Testis (tissue), 5 donors: ENCODE measurements at places on chromosomes 6 and 20. TPM values are rescaled to one million over a fixed set of nuclear protein-coding genes. Genes with fewer than 3 reads are reported as not detected.

COL19A1 gene
- total RNA-seq: 2.5 TPM

LRRN4 gene
- total RNA-seq: 0.08 TPM

GRCh38 chr6:8814440-8815000, 379.2 kb upstream of the SLC35B3 start:
- no peak overlapping the region for H3K4me3 ChIP-seq
- H3K36me3 ChIP-seq: no peaks in the 10 kb centered on the region
- DNase-seq: no peak
- H3K4me1 ChIP-seq: no peaks in the 10 kb centered on the region

- H3K4me3 ChIP-seq: no peak overlapping the region
- no peak for DNase-seq
- no peaks in the 10 kb centered on the region for H3K27me3 ChIP-seq
Observed at GRCh38 chr6:25387911-25388310, 108.7 kb downstream of the CARMIL1 start.

- DNase-seq: no peak
- H3K27ac ChIP-seq: no peak overlapping the region
- no peak overlapping the region for H3K4me3 ChIP-seq
Observed at GRCh38 chr6:87669051-87669450, 33.0 kb downstream of the AKIRIN2 start.

MDC1 gene
- total RNA-seq: 79.3 TPM

DNA sequence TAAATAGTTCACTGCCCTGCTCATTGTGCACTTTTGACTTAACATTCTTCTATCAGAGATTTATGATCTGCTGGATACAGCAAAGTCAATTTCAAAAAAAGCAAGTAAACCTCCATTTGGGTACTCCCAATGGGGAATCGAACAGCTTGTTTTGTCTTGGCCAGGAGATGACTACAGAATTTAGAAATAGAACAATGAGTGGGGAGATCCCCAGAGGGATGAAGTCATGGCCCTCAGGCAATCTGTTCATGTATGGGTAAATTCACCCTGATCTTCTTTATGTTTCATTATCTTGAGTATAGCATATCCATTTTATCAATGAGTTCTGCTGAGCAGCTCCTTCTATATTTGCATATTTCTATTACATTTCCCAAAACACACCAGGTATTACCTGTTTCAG, 1681.9 kb downstream of the HACE1 start:
- no peak overlapping the region for H3K4me3 ChIP-seq
- no peaks in the 10 kb centered on the region for H3K4me1 ChIP-seq
- no peaks in the 10 kb centered on the region for H3K27me3 ChIP-seq
- H3K27ac ChIP-seq: no peak overlapping the region
- H3K36me3 ChIP-seq: no peaks in the 10 kb centered on the region

GRCh38 chr6:87482366-87482765, 9.6 kb downstream of the SLC35A1 start:
- H3K27me3 ChIP-seq: no peaks in the 10 kb centered on the region
- H3K4me1 ChIP-seq: no peaks in the 10 kb centered on the region
- DNase-seq: no peak
- H3K27ac ChIP-seq: no peak overlapping the region
- no peaks in the 10 kb centered on the region for H3K36me3 ChIP-seq

GRCh38 chr6:47111685-47112084, 69.6 kb upstream of the ADGRF1 start:
- DNase-seq: no peak
- no peak overlapping the region for H3K27ac ChIP-seq
- no peaks in the 10 kb centered on the region for H3K36me3 ChIP-seq

DNA sequence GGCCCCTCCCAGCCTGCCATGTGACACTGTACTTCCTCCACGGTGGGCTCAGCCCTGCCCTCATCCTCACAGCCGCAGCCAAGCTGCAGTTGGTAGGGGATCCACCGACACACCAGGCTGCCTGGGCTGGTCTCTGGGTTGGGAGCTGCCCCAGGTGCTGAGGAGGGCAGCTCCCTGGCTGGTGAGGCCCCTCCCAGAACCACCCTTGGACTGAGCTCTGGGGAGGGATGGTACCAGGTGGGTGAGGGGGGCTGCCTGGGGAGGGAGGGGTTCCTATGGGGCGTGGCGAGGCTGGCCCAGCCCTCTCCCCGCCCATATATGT, 185 bp upstream of the TNFRSF6B start:
- no peak overlapping the region for H3K4me3 ChIP-seq
- no peaks in the 10 kb centered on the region for H3K36me3 ChIP-seq
- H3K27ac ChIP-seq: no peak overlapping the region
- peaks cover 19% of the 10 kb centered on the region for H3K4me1 ChIP-seq
- no peak for DNase-seq
- H3K27me3 ChIP-seq: no peaks in the 10 kb centered on the region

PRPH2 gene
- 6.6 TPM for total RNA-seq

DNA sequence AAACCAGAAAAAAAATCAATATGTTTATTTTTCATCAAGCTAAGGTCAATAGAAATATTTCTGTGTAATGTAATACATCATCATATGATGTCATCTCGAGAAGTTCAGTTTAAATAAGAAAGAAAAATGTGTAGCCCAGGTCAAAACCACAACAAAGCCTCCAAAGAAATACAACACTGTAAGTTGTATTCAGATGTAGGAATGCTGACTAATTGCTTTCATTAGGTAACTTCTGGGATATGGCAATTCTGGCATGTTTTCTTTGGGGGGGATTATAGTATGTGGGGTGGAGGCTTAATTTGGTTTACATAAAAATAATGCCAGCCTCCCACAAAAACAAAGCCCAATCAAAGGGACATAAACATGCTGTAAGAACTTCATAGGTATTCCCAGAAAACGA, 881.8 kb upstream of the CITED2 start:
- DNase-seq: no peak
- H3K27ac ChIP-seq: no peak overlapping the region
- no peaks in the 10 kb centered on the region for H3K27me3 ChIP-seq

DNA sequence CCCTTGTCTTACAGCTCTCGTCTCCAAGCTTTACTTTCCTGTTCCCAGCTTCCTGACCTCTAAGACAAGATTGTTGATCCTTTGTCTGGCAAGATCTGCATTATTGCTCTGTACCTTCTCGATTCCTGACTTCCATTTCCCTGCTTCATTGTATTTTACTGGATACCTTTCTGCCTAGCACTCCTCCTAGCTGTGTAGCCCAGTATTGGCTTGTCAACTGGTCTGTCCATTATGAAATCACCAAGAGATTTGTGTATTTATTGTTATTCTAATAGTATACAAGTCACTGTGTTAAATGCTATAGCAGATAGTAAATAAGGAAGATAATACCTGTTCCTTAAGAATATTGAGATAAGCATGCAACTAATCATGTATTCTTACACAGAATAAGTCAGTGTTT, 305.4 kb downstream of the CDKAL1 start:
- no peak overlapping the region for H3K27ac ChIP-seq
- no peaks in the 10 kb centered on the region for H3K27me3 ChIP-seq
- H3K4me3 ChIP-seq: no peak overlapping the region
- H3K4me1 ChIP-seq: no peaks in the 10 kb centered on the region

GRCh38 chr6:110331816-110332215, 26.3 kb downstream of the METTL24 start:
- H3K27ac ChIP-seq: no peak overlapping the region
- no peaks in the 10 kb centered on the region for H3K27me3 ChIP-seq
- DNase-seq: no peak
- no peaks in the 10 kb centered on the region for H3K36me3 ChIP-seq

DNA sequence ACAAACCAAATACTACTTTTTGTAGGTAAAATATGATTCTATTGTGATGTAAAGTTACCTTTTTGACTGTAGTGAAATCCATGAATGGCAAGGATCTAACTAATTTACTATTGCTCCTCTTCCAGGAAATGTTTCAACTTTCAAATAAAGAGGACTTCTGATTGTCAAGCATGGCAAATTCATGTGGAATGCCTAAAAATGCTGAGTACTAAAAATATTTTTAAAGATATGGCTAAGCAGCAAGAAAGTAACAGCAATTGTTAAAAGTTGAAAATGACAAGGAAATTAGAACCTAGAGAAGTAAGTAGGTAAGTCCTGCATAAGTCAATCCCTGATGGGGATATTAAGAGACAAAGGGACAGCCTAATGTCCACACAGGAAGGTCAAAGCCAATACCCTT, 126.0 kb downstream of the BACH2 start:
- H3K4me1 ChIP-seq: no peaks in the 10 kb centered on the region
- H3K27ac ChIP-seq: no peak overlapping the region
- no peak overlapping the region for H3K4me3 ChIP-seq
- no peaks in the 10 kb centered on the region for H3K27me3 ChIP-seq
- no peak for DNase-seq

GRCh38 chr6:109687271-109687761, 3.7 kb downstream of the AK9 start:
- H3K4me3 ChIP-seq: no peak overlapping the region
- H3K27me3 ChIP-seq: no peaks in the 10 kb centered on the region
- peaks cover 4% of the 10 kb centered on the region for H3K4me1 ChIP-seq
- DNase-seq: no peak

GRCh38 chr6:473356-473755, 81.8 kb downstream of the IRF4 start:
- no peaks in the 10 kb centered on the region for H3K4me1 ChIP-seq
- H3K4me3 ChIP-seq: no peak overlapping the region
- H3K27me3 ChIP-seq: no peaks in the 10 kb centered on the region
- no peak overlapping the region for H3K27ac ChIP-seq
- no peak for DNase-seq
- no peaks in the 10 kb centered on the region for H3K36me3 ChIP-seq

AGPAT4 gene
- 7.2 TPM for total RNA-seq

GRCh38 chr6:90072935-90073464, 178.7 kb downstream of the GJA10 start:
- no peak overlapping the region for H3K4me3 ChIP-seq
- no peaks in the 10 kb centered on the region for H3K36me3 ChIP-seq
- no peak for DNase-seq
- H3K4me1 ChIP-seq: no peaks in the 10 kb centered on the region
- no peak overlapping the region for H3K27ac ChIP-seq

GRCh38 chr6:70849348-70850069, 107.4 kb downstream of the B3GAT2 start:
- H3K27ac ChIP-seq: no peak overlapping the region
- no peaks in the 10 kb centered on the region for H3K27me3 ChIP-seq

CUTA gene
- total RNA-seq: 146 TPM

DNA sequence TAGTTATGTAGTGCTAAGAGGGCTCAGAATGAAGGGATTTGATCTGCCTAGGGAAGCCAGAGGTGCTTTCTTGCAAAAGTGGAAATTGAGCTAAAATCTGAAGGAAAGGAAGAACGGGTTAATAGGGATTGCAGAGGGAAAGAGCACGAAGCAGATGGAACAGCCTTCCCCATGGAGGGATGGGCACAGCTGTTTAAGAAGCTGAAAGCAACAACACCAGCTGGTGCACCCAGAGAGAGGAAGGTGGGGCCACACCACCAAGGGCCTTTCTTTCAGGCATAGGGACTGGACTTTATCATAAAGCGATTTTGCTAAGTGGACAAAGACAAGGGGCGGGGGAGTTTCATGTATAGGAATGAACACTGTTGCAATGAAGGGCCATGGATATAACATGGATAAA, 65.8 kb upstream of the SNRPB2 start:
- no peak for DNase-seq
- no peak overlapping the region for H3K4me3 ChIP-seq
- no peaks in the 10 kb centered on the region for H3K4me1 ChIP-seq
- H3K27ac ChIP-seq: no peak overlapping the region

DNA sequence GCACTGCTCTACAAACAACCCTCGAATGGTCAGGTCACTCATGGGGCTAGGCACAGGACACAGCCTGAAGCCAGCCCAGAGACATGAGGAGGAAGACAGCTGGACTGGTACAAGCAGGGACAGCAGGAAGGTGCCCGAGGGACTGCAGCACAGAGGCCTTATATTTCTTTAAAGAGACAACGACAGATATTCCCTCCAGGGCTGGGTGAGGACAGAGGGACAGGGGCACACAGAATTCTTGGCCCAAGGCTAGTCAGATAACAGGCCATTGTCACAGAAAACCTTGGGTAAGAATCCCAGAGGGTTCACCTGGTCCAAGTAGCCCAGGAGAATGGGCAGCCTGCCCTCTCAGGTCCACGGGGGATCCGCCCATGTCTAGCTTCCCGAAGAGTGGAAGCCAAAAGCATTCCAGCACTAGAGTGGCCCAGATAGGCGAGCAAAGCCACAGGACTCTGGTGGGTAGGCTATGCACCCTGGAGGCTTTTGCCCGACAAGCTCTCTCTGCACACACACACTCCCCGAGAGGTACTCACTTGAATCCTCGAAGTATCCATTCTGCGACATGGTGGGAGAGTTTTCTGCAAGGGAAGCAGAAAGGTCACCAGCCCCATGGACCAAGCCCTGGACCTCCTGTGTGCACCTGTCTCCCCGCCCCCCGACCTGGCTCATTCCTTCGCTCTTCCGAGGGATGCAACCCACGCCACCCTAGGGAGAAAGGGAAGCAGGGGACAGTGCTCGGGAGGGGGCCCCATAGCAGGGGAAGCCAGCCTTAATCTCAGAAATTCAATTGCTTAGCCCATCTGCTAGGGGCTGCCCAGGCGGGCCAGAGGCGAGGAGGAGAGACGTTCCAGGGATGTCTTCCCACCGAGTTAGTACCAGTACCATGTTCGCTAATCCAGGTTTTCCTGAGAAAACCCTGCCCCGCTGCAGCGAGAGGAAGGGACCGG, 1.7 kb downstream of the SLC4A11 start:
- H3K4me3 ChIP-seq: peak overlapping the region; percentile 66
- no peaks in the 10 kb centered on the region for H3K27me3 ChIP-seq
- DNase-seq: no peak
- H3K4me1 ChIP-seq: peaks cover 11% of the 10 kb centered on the region
- H3K36me3 ChIP-seq: no peaks in the 10 kb centered on the region

MLN gene
- not detected for total RNA-seq

GRCh38 chr6:147468634-147469033, 39.9 kb upstream of the SAMD5 start:
- no peaks in the 10 kb centered on the region for H3K4me1 ChIP-seq
- no peaks in the 10 kb centered on the region for H3K36me3 ChIP-seq
- H3K27me3 ChIP-seq: no peaks in the 10 kb centered on the region

NTSR1 gene
- total RNA-seq: 0.81 TPM

GRCh38 chr6:52550870-52551269, 26.0 kb downstream of the TRAM2 start:
- H3K4me3 ChIP-seq: no peak overlapping the region
- H3K27ac ChIP-seq: no peak overlapping the region
- H3K36me3 ChIP-seq: no peaks in the 10 kb centered on the region
- H3K4me1 ChIP-seq: peaks cover 34% of the 10 kb centered on the region
- H3K27me3 ChIP-seq: no peaks in the 10 kb centered on the region

ADGRG6 gene
- 7.2 TPM for total RNA-seq

CLDN20 gene
- not detected for total RNA-seq

GRCh38 chr20:62025394-62025793, 40.3 kb downstream of the TAF4 start:
- H3K36me3 ChIP-seq: no peaks in the 10 kb centered on the region
- no peak for DNase-seq
- no peak overlapping the region for H3K4me3 ChIP-seq
- peaks cover 46% of the 10 kb centered on the region for H3K4me1 ChIP-seq
- no peak overlapping the region for H3K27ac ChIP-seq
